ENCODE measurements at places on chromosomes 11 and 22.

DNA sequence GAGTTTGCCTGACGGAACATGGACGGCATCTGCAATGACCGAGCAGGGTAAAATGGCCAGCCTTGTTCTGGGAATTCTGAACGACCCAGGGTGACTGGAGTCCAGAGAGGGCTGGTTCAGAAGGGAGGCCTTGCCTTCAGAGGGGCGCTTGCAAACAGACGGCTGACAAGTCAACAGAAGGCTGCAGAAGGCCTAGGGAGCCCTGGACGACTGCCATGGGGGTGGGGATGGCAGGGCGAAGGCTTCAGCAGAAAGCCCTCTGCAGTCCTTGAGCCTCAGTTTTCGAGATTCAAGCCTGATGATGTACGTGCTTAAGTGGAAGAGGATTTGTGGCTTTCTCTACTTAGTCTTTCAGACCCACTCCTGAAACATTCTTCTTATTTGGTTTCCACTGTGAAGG lies 117.1 kb upstream of the TBCEL start:
- DNase-seq: no peak

GRCh38 chr11:27213232-27213660 lies 149.8 kb downstream of the CCDC34 start:
- DNase-seq: no peak

DNA sequence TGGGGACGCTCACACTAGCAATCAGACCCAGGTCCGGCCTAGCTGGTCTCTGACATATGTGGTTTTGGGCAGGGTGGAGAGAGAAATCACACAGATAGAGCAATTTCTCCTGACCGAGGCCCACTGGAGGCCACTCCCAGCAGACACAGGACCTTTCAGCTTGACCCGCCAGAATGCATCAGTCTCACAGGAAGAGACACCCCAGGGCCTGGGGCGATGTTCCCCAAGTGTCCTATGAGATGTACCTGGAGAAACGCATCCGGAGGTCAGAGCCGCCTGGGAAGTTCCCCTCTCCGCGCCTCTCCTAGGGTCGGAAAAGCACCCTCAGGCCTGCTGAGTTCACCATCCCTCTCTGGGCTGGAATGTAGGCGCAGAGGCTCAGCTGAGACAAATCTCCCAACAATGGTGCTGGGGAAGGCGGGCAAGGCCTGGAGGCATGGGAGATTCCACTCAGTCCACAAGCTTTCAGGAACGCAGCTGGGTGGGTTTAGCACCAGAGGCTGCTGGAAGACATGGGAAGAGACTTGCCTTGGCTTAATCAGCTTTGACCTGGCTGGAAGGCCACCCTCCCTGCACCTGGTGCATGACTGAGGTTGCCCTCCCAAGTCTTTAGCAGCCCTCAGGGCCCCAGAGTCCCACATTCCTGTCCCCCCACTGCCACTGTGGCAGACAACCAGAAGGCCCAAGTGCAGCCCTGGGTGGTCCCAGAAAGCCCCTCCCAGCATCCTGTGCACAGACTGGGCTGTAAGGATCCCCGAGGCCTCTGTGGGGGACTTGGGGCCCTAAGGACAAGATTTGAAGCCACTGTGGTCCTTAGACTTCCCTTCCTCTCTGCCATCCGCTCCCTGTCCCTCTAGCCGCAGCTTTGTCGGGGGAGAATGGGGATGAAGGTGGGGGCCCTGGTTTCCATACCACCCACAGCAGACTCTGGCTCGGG lies 57.5 kb downstream of the RTL6 start:
- DNase-seq: no peak

- DNase-seq: no peak
Observed at GRCh38 chr11:65565624-65566453, 4.4 kb upstream of the ZNRD2 start.

- DNase-seq: no peak
Observed at GRCh38 chr11:86197448-86197847, 47.1 kb upstream of the EED start.

- DNase-seq: no peak
Observed at GRCh38 chr11:110463153-110463552, 33.4 kb downstream of the FDX1 start.

- no peak for DNase-seq
Observed at GRCh38 chr11:119446434-119446833, 23.5 kb upstream of the THY1 start.

DNA sequence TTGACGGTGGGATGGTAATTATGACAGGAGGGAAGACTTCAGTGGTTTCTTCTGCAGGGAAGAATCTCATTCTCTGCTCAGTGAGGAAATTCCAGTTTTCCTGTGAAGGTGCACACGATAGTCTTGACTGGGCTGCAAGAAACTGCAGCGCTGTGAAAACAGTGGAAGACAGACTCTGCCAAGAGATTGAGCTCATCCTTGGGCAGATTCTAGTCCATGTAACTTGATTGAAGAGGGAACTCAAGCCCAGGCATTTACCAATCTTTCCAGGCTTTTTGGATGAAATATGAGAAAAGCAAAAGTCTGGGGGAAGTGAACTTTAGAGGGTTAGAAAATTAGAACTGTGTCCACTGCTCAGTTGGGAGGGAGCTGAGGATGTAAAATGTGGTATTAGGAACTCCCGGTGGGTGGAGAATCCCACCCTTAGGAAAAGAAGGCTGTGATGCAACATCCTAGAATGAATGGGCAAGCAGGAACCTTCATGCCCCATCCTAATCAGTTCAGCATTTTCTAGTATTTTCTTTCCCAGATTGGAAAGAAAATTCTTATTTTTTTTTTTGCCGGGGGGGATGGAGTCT lies 212.6 kb downstream of the DBX1 start:
- no peak for DNase-seq

DNA sequence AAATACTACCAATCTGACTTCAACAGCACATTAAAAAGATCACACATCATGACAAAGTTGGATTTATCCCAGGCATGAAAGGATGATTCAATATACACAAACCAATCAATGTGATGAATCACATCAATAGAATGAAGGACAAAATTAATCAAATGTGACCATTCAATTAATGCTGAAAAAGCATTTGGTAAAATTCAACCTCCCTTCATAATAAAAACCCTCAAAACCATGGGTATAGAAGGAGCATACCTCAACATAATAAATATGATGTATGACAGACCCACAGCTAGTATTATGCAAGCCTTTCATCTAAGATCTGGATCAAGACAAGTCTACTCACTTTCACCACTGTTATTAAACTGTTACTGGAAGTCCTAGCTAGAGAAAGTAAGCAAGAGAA lies 921.7 kb upstream of the RAG2 start:
- no peak for DNase-seq

Measured in CD4-positive, alpha-beta T cell (primary cell).